Activated CD4-positive, alpha-beta memory T cell treated with anti-CD3 and anti-CD28 coated beads for 36 hours (primary cell): ENCODE measurements at places on chromosomes 3 and 15. TPM values are rescaled to one million over a fixed set of nuclear protein-coding genes. Genes with fewer than 3 reads are reported as not detected.
A peak's percentile ranks its signal among the peaks of the same experiment; 100 is the strongest.

DNA sequence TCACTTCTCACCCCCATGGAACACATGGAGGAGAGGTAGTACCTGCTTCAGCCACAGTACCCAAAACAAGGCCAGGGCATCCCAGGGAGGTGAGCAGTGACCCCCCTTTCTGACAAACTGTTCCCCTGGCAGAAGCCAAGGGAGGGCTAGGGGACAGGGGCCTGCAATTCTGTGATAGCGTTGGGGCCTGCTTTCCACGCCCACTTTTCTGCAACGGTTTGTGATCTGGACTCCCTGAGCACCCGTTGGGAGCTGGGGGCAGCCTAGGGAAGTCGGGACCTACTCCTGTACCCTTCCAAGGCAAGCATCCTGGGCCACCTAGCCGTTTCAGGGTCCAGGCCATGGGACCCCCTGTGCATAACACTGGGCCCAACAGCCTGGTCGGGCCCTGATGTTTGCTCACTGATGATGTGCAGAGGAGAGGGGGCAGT lies 996 bp upstream of the DNAJA4 start:
- DNase-seq, result peak; percentile 11
- H3K36me3 ChIP-seq, result no peaks in the 10 kb centered on the region
- no peaks in the 10 kb centered on the region for H3K27me3 ChIP-seq
- peak overlapping the region; percentile 59 for H3K4me3 ChIP-seq
- no peak overlapping the region for H3K27ac ChIP-seq

DNA sequence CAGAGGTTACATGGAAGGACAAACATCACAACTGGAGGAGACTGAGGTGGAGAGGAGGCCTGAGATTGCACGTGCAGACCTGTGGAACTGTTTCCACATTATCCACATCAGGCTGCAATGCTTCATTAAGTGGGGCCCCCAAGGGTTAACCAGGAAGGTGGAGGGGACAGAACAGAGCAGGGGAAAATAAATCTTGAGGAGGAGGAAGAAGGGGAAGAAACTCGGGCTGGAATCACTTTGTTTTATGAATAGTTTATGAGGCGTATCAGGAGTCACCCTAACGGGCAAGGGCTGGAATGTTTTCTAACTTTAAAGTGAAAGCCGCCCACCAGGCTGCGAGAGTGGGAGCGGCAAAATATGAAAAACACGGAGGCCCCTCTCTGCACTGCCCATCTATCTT lies 154.9 kb downstream of the WNT5A start:
- DNase-seq, result no peak
- H3K27me3 ChIP-seq, result no peaks in the 10 kb centered on the region
- H3K4me1 ChIP-seq, result no peaks in the 10 kb centered on the region
- no peak overlapping the region for H3K27ac ChIP-seq

- H3K27ac ChIP-seq, result peak within 1 kb of the TSS; percentile 100
- peaks cover 55% of the 10 kb centered on the region for H3K36me3 ChIP-seq
- H3K27me3 ChIP-seq, result no peaks in the 10 kb centered on the region
- DNase-seq, result peak; percentile 83
These were observed at the start of gene HCLS1 for GRCh38 chr3:121660356-121661171. Gene HCLS1, minus strand, starts transcription at chr3:121660903. Its CDS starts 2,556 bp downstream, at chr3:121658347.

DNA sequence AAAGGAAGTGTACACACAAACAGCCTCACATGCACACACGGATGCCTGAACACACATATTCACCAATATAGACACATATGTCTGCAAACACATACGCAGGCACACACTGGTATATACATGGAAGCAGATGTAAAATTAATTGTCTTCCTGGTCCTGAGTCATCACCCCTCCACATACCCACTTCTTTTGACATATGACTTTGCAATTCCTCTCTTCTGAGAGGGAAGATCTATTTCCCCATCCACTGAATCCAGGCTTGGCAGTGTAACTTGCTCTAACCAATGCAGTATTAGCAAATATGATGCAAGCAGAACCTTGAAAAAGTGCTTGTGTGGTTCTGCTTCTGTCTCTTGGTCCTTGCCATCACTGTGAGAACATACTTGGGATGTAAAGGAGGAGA lies 76.8 kb upstream of the HRH1 start:
- no peak overlapping the region for H3K4me3 ChIP-seq
- no peaks in the 10 kb centered on the region for H3K36me3 ChIP-seq
- DNase-seq, result no peak

DNA sequence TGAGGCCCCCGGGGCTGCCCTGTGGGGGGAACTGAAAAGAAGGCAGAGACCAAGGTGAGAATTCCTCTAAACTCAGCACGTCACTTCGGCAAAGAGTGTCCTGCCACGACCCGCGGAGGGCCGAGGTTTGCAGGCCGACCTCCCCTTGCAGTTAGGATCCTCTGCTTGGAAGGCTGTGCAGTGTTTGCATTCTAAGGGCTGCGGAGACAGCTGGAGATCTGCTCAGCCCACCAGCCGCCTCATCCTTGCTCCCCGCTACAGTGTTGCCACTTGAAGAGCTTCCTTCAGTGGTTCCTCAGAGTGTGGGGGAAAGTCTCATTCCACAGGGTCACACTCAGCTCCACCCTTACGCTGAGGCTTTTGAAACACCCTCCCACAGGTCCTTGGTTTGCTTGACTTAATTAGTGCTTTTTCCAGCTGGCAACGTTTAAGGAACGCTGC lies 10.8 kb downstream of the SLC51A start:
- no peak overlapping the region for H3K27ac ChIP-seq
- no peaks in the 10 kb centered on the region for H3K4me1 ChIP-seq

GRCh38 chr3:194468086-194468485 lies 18.7 kb downstream of the ATP13A3 start:
- peaks cover 2% of the 10 kb centered on the region for H3K36me3 ChIP-seq
- H3K4me1 ChIP-seq, result peaks cover 44% of the 10 kb centered on the region
- H3K27me3 ChIP-seq, result no peaks in the 10 kb centered on the region
- no peak overlapping the region for H3K4me3 ChIP-seq

- H3K4me1 ChIP-seq, result no peaks in the 10 kb centered on the region
- H3K4me3 ChIP-seq, result no peak overlapping the region
These were observed 86.5 kb downstream of the PRICKLE2 start for GRCh38 chr3:64138656-64139375.

- no peak overlapping the region for H3K4me3 ChIP-seq
- H3K27me3 ChIP-seq, result no peaks in the 10 kb centered on the region
- H3K4me1 ChIP-seq, result no peaks in the 10 kb centered on the region
- no peak overlapping the region for H3K27ac ChIP-seq
- no peaks in the 10 kb centered on the region for H3K36me3 ChIP-seq
These were observed 77.5 kb upstream of the PRR23C start for GRCh38 chr3:139122221-139122581.

GRCh38 chr3:126313166-126313565 lies 44.0 kb downstream of the KLF15 start:
- H3K27me3 ChIP-seq, result peaks cover 2% of the 10 kb centered on the region
- H3K36me3 ChIP-seq, result no peaks in the 10 kb centered on the region
- DNase-seq, result no peak
- H3K27ac ChIP-seq, result no peak overlapping the region
- H3K4me1 ChIP-seq, result no peaks in the 10 kb centered on the region

DNA sequence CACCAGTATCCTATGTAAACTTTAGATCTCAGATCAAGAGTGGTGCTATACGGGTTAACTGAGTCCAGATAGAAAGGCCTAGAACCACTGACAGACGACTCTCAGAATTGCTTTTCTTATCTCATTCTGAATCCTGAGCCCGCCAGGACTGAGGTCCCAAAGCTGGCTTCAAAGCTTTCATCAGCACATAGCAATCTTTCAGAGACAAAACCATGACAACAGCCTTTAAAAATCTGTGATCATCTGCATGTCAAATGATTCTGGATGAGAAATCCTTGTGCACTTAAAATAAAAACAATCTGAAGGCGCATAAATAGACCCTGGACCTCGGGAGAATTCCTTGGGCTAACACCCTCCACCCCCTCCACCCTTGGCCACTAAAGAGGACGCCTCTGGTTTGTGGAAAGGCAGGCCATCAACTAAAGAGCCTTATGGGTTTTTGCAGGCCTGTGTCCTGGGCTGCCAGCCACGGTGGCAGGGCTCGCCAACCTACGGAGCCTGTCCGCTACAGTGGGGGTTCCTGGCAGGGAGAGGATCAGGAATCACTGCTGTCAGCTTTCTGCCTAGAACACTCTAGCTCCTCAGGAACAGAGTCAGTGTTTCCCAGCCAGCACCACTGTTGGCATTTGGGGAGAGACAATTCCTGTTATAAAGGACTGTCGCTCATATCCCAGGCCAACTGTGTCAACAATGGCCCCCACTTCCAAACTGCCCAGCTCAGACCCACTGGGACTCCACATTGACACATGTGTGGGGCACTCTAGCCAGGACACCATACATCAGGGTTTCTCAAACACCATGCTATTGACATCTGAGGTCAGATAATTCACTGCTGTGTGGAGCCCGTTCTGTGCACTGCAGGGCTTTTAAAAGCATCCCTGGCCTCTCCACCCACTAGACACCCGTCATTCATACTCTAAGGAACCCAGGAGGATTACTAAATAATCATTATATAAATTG lies 20.2 kb downstream of the TLE3 start:
- no peak for DNase-seq
- H3K4me1 ChIP-seq, result peaks cover 23% of the 10 kb centered on the region
- H3K27ac ChIP-seq, result no peak overlapping the region
- H3K4me3 ChIP-seq, result no peak overlapping the region

GRCh38 chr3:106276755-106277612 lies 408.2 kb upstream of the CBLB start:
- H3K36me3 ChIP-seq, result no peaks in the 10 kb centered on the region
- H3K4me1 ChIP-seq, result peaks cover 18% of the 10 kb centered on the region
- no peaks in the 10 kb centered on the region for H3K27me3 ChIP-seq
- H3K27ac ChIP-seq, result no peak overlapping the region
- no peak for DNase-seq

DNA sequence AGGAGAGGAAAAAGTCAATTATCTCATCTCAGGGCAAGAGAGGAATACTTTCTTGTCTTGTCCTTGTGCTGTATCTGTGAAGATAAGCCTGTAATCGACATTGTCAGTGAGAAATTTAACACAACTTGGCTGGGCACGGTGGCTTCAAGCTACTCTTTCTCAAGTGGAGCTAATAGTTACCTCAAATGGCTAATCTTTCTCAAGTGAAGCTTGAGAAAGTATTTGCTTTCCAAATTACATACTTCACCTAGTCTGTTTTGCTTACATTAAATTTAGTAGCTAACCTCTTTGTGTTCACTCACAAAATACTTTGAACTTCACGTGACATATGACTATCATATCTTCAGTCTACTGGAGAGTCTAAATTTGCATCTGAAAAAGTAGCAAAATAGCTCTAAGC lies 48.3 kb upstream of the B3GALNT1 start:
- no peaks in the 10 kb centered on the region for H3K4me1 ChIP-seq
- no peaks in the 10 kb centered on the region for H3K36me3 ChIP-seq
- peaks cover 1% of the 10 kb centered on the region for H3K27me3 ChIP-seq
- no peak overlapping the region for H3K27ac ChIP-seq
- DNase-seq, result no peak
- H3K4me3 ChIP-seq, result no peak overlapping the region

- no peak overlapping the region for H3K4me3 ChIP-seq
- peaks cover 25% of the 10 kb centered on the region for H3K4me1 ChIP-seq
- no peak for DNase-seq
These were observed 204.9 kb downstream of the TIGIT start for GRCh38 chr3:114498539-114499370.

GRCh38 chr15:40771242-40771641 lies 1.5 kb downstream of the C15orf62 start:
- no peaks in the 10 kb centered on the region for H3K27me3 ChIP-seq
- H3K4me3 ChIP-seq, result no peak overlapping the region
- peaks cover 17% of the 10 kb centered on the region for H3K4me1 ChIP-seq
- H3K36me3 ChIP-seq, result peaks cover 12% of the 10 kb centered on the region
- H3K27ac ChIP-seq, result peak overlapping the region; percentile 5

DNA sequence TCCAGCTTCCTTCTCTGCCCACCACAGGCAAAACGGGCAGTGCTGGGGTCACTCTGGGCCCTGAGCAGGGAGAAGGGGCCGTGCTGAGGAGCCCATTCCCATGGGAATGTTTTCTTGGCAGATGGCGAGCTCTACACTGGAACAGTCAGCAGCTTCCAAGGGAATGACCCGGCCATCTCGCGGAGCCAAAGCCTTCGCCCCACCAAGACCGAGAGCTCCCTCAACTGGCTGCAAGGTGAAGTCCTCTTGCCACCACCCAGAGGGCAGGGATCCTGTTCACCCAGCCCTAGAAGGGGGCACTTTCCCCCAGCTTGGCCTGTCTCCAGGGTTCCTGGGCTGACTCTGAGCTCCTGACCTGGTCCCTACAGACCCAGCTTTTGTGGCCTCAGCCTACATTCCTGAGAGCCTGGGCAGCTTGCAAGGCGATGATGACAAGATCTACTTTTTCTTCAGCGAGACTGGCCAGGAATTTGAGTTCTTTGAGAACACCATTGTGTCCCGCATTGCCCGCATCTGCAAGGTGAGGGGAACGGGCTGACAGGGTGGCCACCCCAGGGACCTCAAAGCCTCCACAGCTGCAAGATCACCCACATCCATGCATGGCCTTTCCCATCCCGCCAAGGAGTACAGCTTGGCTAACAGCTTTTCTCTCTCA lies 12.4 kb downstream of the CIB1 start:
- H3K36me3 ChIP-seq, result peaks cover 2% of the 10 kb centered on the region
- H3K27ac ChIP-seq, result no peak overlapping the region
- no peak overlapping the region for H3K4me3 ChIP-seq
- peaks cover 4% of the 10 kb centered on the region for H3K4me1 ChIP-seq

DNA sequence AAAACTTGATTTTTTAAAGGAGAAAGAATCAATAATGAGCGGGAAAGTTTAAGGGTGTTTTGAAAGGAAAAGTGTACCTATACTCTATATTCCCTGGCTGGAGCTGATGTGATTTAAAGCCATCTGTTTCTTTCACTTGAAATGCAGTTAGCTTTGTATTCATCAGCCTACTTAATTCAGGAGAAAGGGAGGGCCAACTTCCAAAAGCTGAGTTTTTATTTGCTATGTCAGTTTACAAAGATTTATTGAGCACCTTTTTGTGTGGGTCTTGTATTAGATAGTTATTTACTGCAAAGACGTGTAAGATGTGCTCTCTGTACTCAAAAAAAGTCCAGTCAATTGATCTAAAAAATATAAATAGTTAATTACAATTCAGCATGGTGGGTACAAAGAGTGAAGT lies 176.2 kb upstream of the GOLIM4 start:
- no peak for DNase-seq
- H3K4me1 ChIP-seq, result no peaks in the 10 kb centered on the region
- H3K27me3 ChIP-seq, result no peaks in the 10 kb centered on the region
- H3K36me3 ChIP-seq, result no peaks in the 10 kb centered on the region
- H3K4me3 ChIP-seq, result no peak overlapping the region

DNA sequence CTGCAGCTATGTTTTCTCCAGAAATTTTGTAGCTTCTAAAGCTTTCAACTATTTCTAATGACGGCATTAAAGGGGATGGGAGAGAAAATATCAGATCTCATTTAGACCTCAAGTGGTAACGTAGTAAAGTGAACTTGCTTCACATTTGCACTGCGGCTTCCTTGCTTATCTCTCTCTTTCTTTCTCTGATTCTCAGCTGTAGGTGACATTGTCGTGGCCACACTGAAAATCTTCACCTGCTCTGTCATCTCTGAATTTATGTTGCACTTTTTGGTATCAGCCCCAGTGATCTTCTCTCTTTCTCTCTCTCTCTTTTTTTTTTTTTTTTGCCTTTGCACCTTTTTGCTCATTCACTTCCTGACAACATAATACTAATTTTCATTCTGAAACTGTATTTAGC lies 254.1 kb upstream of the SATB1 start:
- peak overlapping the region; percentile 90 for H3K27ac ChIP-seq
- peak; percentile 75 for DNase-seq
- H3K4me3 ChIP-seq, result peak overlapping the region; percentile 53

Gene BFSP2
- not detected for total RNA-seq

Gene MCTP2
- total RNA-seq, result 41.7 TPM

Gene IQCF5
- not detected for total RNA-seq

Gene NPAP1
- total RNA-seq, result not detected

Gene CYP1A2
- not detected for total RNA-seq

Gene FBXO40
- not detected for total RNA-seq

Gene RAB6B
- 3.9 TPM for total RNA-seq

Gene RPLP1
- 2,620 TPM for total RNA-seq

Gene PRICKLE2
- total RNA-seq, result not detected

Gene CHRNA7
- total RNA-seq, result not detected

Gene SLC22A14
- total RNA-seq, result not detected

Gene SLC22A13
- total RNA-seq, result not detected

Gene FBXW12
- not detected for total RNA-seq

Gene CKMT1B
- total RNA-seq, result 0.36 TPM
